Natural killer cell (primary cell): ENCODE measurements at places on chromosomes 2 and 18.

GRCh38 chr2:24418166-24418841, 58.0 kb upstream of the ITSN2 start:
- no peak overlapping the region for H3K4me3 ChIP-seq
- DNase-seq = no peak
- H3K4me1 ChIP-seq = no peaks in the 10 kb centered on the region
- H3K27ac ChIP-seq = no peak overlapping the region
- no peaks in the 10 kb centered on the region for H3K36me3 ChIP-seq

- no peaks in the 10 kb centered on the region for H3K36me3 ChIP-seq
- no peak overlapping the region for H3K4me3 ChIP-seq
- no peaks in the 10 kb centered on the region for H3K27me3 ChIP-seq
- no peaks in the 10 kb centered on the region for H3K4me1 ChIP-seq
- DNase-seq = no peak
These were observed 442 bp downstream of the SERPINB5 start for GRCh38 chr18:63477200-63477599.

GRCh38 chr2:165796129-165796528, 2.1 kb upstream of the GALNT3 start:
- peaks cover 4% of the 10 kb centered on the region for H3K36me3 ChIP-seq
- no peak for DNase-seq

GRCh38 chr2:149180226-149180875, 141.9 kb downstream of the LYPD6B start:
- no peaks in the 10 kb centered on the region for H3K27me3 ChIP-seq
- no peaks in the 10 kb centered on the region for H3K36me3 ChIP-seq

DNA sequence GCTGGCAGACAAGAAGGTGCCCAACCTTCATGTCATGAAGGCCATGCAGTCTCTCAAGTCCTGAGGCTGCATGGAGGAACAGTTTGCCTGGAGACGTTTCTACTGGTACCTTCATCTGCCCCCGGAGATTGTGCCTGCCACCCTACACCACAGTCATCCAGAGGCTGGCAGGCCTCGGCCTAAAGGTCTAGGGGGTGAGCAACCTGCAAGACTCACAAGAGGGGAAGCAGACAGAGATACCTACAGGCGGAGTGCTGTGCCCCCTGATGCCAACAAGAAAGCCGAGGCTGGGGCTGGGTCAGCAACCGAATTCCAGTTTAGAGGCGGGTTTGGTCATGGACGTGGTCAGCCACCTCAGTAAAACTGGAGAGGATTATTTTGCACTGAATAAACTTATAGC, 12.0 kb upstream of the SERTAD2 start:
- H3K4me1 ChIP-seq = no peaks in the 10 kb centered on the region
- no peak overlapping the region for H3K27ac ChIP-seq
- no peaks in the 10 kb centered on the region for H3K36me3 ChIP-seq
- H3K27me3 ChIP-seq = no peaks in the 10 kb centered on the region

- DNase-seq = no peak
- no peaks in the 10 kb centered on the region for H3K27me3 ChIP-seq
- H3K27ac ChIP-seq = no peak overlapping the region
- H3K4me3 ChIP-seq = no peak overlapping the region
- no peaks in the 10 kb centered on the region for H3K4me1 ChIP-seq
These were observed 43.1 kb downstream of the TNS1 start for GRCh38 chr2:217959723-217960122.

GRCh38 chr2:10830203-10830602, 17.6 kb upstream of the PDIA6 start:
- no peak for DNase-seq
- no peak overlapping the region for H3K27ac ChIP-seq
